ENCODE measurements at places on chromosomes 2 and 18.
A peak's percentile ranks its signal among the peaks of the same experiment; 100 is the strongest.

GRCh38 chr2:80515964-80516363, 211.4 kb upstream of the LRRTM1 start:
- DNase-seq: no peak

- no peak for DNase-seq
These were observed 109.7 kb upstream of the GLI2 start for GRCh38 chr2:120625865-120626560.

GRCh38 chr18:77702686-77703085, 453.0 kb downstream of the GALR1 start:
- DNase-seq: no peak

DNA sequence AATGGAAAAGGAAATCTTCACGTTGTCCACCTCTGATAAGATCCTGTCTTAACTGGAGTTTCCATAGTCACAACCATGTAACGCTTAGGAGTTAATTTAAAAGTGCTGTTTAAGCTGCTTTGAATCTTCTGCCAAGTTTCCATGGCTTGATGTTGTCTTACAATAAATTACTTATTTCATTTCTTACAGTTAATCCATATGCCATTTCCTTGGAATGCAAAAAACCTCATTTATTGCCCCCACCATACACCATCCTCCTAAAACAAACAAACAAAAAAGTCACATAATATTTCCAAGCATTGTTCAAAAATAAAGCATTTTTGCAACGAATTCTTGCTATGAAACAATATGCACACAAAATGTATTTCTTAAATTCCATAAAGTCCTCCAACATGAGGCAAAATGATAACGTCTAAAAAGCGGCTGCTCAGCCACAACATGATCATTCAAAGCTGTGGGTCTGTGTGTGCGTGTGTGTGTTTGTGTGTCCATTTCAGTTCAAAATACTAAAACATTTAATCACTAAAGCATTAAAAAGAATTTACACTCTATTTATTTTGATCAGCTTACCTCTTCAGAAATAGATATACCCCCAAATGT, 46.8 kb upstream of the PXDN start:
- no peak for DNase-seq

DNA sequence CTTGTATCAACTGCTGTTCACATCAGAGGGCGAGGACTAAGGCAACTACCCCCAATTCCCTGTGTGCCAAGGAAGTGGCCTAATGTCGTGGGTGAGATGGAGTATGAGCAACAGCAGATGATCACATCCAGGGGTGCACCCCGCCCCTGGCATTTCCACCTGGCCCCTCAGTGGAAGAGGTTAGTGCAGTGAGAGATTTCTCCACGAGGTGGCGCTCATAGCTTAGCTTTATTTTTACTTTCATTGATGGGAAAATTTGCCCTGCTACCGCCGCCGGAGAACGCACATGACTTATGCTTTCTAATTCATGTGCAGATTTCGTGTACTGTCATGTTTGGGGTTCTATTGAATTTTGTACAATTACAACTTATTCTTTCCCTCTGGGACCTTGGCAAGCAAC, 470.6 kb upstream of the MEX3C start:
- DNase-seq: peak; percentile 56

GRCh38 chr18:48065601-48065995, 135.1 kb upstream of the SMAD2 start:
- DNase-seq: no peak

GRCh38 chr2:114083717-114084387, 194.0 kb downstream of the ACTR3 start:
- no peak for DNase-seq

- no peak for DNase-seq
These were observed 12.0 kb upstream of the TFPI start for GRCh38 chr2:187566266-187566665.

- DNase-seq: no peak
These were observed 7.0 kb downstream of the INPP1 start for GRCh38 chr2:190350371-190350770.
